ENCODE measurements at places on chromosomes 12 and 14.

GRCh38 chr12:68772714-68773113 lies 26.7 kb downstream of the SLC35E3 start:
- DNase-seq, result no peak

- no peak for DNase-seq
Observed at GRCh38 chr14:58650857-58651256, 13.1 kb downstream of the DACT1 start.

DNA sequence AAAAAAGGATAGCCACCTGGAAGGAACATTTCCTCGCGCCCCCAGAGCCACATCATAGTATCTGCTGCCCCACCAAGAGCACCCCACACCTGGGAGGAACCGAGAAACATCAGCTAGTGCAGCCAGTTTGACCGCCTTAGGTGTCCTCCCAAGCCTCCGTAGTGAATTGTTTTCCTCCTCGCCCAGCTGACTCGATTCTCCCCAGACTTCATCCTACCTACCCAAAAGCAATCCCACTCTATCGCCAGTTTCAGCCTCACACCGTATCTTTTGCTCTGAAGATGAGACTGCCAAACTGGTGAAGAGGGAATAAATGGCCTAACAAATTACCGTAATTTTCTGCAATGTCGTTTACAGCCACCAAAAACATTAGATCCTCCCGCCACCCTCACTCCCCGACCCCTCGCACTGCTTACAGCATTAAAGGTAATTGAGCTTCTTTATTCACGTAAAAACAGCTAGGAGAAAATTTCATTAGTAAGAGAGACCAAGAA lies 1.2 kb upstream of the SLC11A2 start:
- no peak for DNase-seq

DNA sequence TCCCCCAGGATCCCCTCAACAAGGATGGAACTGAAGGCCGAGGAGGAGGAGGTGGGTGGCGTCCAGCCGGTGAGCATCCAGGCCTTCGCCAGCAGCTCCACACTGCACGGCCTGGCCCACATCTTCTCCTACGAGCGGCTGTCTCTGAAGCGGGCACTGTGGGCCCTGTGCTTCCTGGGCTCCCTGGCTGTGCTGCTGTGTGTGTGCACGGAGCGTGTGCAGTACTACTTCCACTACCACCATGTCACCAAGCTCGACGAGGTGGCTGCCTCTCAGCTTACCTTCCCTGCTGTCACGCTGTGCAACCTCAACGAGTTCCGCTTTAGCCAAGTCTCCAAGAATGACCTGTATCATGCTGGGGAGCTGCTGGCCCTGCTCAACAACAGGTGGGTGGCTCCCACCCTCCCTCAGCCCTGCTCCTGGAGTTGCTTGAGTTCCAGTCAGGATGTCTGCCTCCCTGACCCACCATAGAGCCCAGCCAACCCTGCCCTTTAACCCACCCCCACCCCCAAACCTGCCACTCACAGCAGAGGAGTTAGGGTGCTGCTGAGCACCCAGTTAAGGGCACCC lies 1.4 kb downstream of the ASIC1 start:
- DNase-seq, result no peak

GRCh38 chr14:92328664-92329255 lies 5.8 kb downstream of the SLC24A4 start:
- DNase-seq, result no peak

DNA sequence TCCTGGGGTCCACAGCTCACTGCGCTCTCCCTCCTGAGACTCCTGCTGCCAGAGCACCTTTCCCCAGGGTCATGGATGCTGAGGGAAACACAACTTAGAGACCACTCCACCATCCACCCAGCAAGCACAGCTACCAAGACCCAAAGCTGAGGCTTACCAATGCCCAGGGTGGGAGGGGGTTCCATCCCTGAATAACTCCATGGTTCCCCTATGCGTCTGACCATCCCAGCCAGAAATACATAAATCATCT lies 36.3 kb downstream of the DAD1 start:
- no peak for DNase-seq

GRCh38 chr14:89454996-89455395 lies 38.0 kb upstream of the FOXN3 start:
- DNase-seq, result no peak

- no peak for DNase-seq
Observed at GRCh38 chr12:26777236-26777635, 55.8 kb downstream of the ITPR2 start.

GRCh38 chr12:47844264-47845019 lies 24.7 kb upstream of the HDAC7 start:
- no peak for DNase-seq

- DNase-seq, result no peak
Observed at GRCh38 chr12:128298091-128298748, 31.2 kb downstream of the TMEM132C start.

Data from stimulated activated CD8-positive, alpha-beta memory T cell treated with anti-CD3 and anti-CD28 coated beads, Interleukin-7, amount 100 ng/mL, for 1 hour (primary cell).